ENCODE measurements at places on chromosomes 12 and 14.

DNA sequence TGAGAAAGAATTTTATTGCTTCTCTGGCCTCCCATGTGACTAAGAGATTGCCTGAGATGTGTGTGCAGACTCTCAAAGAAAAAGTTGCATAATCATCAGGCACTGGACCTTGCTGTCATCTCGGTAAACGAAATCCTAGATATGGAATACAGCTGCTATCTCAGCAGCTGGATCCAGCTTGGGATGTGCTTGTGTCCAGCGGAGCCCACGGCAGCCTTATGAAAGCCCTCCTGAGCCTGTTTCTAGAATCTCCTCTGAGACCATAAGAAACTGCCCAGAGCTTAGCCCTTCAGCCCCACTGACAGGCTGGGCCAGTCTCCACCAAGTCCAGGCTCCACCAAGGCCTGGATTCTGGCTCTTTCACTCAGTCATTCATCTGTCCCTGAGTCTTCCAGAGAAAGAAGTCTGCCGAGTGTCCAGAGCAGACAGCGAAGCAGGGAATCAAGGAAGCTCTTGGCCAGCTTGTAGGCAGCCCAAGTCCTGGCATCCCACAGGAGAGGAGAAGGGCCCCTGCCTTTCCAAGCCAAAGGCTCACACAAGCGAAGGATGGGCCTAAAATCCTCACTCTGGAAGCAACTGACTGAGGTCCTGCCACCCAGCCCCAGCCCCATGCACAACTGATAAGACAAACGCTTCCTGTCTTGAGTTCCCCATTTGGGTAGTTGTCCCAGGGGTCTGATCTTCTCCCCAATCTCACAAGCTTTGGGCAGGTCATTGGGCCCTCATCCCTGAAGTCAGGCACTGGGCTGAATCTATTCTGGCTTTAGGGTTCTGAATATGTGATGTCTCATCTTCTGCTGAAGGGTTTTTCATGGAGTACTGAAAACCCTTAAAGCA is 97.8 kb downstream of the SEC23A start:
- DNase-seq, result no peak

DNA sequence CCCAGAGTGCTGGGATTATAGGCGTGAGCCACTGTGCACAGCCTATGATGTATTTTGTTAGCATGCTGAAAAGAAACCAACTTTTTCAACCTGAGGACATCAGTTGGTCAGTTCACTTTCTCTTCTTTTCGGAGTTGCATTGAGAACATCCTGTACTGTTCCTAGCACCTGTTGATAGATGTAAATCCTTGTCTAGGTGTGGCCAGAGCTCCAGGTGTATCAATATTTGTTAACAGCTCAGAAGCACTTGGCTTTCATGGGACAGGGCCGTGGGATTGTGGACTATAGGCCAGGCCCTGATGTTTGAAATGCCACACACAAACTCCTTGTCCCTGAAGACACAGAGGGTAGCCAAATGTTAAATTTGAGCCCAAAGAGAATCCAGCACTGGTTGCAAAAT is 14.9 kb downstream of the HCAR2 start:
- DNase-seq, result no peak

DNA sequence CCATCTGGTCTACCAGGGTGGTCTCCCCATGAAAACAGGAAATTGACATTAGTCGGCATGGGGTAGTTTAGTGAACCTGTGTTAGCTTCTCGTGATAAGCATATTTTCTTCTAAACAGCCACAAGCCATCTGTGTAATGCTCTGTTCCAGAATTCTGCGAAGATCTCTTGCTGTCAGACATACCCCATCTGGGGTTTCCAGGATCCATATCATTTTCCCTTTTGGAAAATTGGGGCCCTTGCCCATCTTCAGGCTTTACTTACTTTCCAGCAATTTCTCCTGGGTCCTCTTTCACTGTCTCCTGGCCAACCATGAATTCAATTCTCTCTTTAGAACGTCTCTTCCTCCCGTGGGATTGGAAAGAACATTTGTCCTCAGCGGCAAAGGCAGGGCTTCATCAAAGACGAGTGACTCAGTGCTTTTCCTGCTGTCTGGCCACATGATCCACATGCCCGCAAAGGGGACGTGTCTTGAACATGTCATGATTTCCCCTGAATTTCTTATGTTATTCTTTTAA is 21.4 kb upstream of the NCOR2 start:
- peak; percentile 70 for DNase-seq

GRCh38 chr12:23169696-23170013 is 544.7 kb downstream of the ETNK1 start:
- no peak for DNase-seq

GRCh38 chr14:31954991-31955390 is 122.1 kb upstream of the ARHGAP5 start:
- no peak for DNase-seq

DNA sequence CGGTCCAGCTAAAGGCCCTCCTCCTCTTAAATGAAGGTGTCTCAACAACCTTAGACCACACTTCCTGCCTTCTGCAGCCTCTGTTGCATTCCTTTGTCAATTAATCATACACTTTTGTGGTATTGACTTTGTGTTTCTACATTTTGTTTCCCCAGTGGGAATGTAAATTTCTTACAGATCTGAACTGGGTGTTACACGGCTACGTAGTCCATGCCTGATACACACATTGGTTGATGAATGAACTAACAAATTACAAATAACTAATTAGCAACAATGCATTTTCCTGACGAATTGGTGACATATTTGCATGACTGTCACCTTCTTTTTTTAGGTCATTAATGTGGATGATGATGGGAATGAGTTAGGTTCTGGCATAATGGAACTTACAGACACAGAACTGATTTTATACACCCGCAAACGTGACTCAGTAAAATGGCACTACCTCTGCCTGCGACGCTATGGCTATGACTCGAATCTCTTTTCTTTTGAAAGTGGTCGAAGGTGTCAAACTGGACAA is 15.2 kb upstream of the CCT2 start:
- no peak for DNase-seq

- DNase-seq, result no peak
Measured at GRCh38 chr12:65584016-65584415, 240.3 kb upstream of the HMGA2 start.

GRCh38 chr14:102778338-102779083 is 1.3 kb downstream of the TRAF3 start:
- DNase-seq, result no peak

DNA sequence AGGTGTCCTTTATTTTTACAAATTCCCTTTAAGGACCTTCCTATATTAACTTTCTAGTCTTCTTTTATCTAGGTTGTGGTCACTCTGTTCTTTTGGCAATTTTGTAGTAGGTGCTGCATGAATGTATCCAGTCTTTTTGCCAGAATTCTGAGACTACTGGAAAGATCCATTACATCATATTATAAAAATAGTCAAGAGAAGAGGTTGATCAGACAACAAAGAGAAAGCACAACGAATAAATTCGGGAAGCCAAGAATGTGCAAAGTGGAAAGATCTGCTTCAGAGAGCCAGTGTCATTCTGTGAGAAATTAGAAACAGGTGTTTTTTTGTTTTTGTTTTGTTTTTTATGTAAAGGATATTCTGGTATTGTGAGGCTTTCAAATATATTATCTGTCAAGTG is 15.8 kb upstream of the SLC16A7 start:
- DNase-seq, result no peak

DNA sequence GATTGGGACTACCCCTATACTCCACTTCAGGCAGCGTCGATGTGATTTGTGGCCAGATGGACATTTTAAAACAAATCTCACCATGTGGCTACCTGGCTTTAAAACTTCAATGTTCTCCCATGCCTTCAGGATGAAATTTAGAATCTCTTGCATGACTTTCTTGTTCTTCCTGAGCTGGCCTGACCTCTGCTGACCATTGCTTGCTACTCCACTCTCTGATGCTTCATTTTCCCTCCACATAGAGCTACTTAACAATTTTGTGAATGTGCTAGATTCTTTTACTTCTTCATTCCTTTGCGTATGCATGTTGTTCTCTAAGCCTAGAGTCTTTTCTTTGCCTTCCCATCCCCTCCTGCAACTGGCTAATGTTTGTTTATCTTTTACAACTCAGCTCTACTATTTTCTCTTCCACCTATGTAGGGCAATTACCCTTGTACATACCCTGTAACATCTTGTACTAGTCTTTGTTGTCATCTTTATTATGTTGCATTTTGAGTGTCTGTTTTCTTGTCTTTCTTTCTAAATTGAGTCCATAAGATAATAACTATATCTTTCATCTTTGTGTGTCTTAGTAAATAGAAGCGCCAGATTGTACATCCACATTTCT is 41.2 kb downstream of the YLPM1 start:
- DNase-seq, result no peak

DNA sequence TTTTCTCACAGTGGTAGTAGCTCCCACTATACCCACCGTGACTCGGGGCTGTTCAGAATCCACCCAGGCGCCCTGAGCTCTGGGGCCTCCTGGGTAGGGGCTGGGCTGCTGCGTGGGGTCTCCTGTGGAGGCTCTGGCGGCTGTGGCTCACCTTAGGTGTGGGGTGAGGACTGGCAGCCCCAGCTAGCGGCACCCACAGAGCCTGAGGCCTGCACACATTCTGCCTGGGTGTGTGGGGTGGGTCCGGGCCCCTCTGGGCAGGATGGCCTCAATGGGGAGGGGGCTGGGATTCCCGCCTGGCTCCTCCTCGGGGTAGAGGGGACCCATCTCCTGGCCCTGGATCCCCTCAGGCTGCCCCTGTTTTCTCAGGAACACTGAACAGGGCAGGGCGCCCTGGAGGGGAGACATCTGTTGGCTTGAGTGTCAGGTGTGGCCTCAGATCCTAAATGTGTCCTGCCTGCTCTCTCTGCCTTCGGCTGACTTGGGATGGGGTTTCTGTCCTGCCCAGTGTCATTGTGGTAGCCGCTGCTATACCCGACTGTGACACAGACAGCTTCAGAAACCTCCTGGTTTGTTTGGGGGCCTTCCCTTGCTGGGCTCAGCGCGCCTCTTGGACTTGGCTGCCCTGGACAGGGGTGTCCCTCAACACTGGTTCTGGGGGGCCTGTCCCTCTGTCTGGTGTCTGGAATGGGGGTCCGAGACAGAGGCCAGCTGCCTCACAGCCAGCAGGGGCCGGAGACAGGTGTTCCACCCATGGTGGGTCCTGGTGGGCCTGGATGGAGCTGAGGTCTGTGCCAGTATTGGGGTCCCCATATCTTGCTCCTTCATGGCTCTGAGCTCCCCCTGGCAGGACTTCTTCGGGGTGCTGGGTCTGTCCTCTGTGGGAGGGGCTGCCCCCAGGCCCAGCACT is 354.9 kb downstream of the TMEM121 start:
- DNase-seq, result peak; percentile 49

DNA sequence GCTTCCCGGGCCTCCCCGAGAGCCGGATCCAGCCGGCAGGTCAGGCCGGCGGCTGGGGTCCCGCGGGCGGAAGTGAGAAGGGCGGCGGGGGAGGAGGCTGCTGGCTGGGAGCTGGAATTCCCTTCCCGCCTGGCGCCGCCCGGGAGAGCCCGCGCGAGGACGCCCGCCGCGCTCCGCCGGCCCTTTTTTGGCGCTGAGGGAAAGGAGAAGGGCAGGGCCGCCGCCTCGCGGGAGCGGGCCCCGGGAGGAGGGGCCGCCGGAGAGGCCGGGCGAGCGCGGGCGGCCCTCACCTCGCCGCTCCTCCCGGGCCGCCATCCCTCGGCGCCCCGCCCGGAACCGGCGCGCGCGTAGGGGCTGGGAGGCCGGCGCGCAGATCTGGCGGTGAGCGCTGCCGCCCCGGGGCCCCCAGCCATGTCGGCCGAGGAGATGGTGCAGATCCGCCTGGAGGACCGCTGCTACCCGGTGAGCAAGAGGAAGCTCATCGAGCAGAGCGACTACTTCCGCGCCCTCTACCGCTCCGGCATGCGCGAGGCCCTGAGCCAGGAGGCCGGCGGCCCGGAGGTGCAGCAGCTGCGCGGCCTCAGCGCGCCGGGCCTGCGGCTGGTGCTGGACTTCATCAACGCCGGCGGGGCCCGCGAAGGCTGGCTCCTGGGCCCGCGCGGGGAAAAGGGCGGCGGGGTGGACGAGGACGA is at the start of the genes KLHL42 and MANSC4:
Gene KLHL42 (plus strand): TSS at position 314 of the 692 bp plus-strand sequence. CDS start 98 bp downstream, at position 412.
Gene MANSC4 (minus strand): TSS at position 317 of the 692 bp plus-strand sequence. CDS start 8,960 bp downstream, outside the sequence.
- peak; percentile 94 for DNase-seq

DNA sequence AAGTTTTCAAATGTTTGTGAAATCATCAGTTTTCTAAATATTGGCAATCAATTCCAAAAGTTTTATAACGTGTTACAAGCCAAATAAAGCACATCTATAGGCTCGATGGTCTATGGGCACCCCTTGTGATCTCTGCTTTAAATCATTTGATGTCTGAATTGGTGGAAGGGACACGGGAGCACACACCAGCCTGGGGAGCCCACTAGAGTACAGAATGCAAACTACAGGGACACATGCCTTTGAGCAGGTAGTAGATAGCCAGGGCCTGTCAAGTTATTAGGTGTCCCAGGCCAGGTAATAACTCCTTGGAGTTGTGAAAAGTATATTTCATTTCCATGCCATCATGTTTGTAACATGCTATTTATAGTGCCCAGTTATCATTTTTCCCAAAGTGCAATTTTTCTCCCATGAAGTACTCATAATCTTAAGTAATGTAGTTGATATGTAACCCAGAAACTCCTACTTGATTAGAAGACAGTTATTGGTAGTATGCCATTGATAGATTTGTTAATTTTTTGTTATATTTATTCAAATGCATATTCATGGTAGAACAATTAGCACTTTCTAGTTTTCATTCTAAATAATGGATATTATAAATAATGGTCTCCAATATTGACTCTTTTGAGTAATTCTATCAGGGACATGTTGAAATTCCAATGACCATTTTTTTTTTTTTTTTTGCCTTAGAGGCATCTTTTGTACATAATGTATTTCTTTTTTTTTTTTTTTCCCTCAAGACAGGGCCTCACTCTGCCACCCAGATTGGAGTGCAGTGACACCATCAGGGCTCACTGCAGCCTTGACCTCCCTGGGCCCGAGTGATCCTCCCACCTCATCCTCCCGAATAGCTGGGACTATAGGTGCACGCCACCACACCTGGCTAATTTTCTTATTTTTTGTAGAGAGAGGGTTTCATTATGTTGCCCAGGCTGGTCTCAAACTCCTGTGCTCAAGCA is 96.9 kb upstream of the FGD4 start:
- no peak for DNase-seq

DNA sequence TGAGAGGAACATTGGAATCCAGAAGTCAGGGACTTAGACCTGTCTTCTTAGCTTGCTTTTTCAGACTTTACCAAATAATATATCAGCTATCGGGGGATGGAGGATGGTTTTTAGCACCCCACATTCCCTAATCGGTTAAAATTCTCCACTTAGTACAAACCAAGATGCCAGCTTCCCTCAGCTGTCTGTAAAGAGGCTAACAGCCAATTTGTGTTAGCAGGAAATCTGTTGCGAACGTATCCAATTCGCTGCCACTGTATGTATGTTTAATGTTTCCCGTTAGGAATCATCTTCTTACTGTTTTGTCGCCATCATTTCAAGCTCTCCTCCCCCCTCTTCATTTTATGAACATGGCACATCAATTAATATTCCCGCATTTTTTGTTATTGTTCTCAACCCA is 289.0 kb downstream of the BCL11B start:
- DNase-seq, result no peak

- no peak for DNase-seq
Measured at GRCh38 chr14:35202195-35202594, 79.8 kb downstream of the PRORP start.

Measured in posterior cingulate gyrus (tissue), 11 donors.